ENCODE measurements at places on chromosomes 3 and 15.

DNA sequence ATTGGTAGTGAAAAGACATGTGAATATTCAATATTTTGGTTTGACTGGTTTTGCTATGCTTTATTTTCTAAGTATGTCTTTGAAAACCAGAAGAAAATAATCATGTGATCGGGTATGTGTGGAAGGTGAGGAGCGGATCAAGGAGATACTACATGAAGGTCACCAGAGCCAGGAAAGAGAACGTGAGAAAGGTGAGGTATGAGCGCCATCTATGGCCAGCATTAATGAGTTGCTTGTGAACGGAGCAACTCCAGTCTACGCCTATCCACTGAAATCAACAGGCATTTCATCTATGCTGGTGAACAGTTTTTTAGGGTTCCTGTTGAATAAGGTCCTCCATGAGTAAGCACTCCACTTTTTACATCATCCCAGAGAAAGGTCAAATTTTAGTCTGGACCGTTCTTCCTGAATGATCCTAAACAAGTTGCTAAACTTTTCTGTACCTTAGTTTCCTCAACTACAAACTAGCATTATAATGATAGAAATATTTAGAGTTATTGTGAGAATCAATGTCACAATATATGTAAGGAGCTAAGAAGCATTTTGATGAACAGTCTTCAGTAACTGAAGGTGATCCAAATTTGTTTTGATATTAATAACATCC is 1435.2 kb upstream of the CADM2 start:
- peak; percentile 11 for DNase-seq

DNA sequence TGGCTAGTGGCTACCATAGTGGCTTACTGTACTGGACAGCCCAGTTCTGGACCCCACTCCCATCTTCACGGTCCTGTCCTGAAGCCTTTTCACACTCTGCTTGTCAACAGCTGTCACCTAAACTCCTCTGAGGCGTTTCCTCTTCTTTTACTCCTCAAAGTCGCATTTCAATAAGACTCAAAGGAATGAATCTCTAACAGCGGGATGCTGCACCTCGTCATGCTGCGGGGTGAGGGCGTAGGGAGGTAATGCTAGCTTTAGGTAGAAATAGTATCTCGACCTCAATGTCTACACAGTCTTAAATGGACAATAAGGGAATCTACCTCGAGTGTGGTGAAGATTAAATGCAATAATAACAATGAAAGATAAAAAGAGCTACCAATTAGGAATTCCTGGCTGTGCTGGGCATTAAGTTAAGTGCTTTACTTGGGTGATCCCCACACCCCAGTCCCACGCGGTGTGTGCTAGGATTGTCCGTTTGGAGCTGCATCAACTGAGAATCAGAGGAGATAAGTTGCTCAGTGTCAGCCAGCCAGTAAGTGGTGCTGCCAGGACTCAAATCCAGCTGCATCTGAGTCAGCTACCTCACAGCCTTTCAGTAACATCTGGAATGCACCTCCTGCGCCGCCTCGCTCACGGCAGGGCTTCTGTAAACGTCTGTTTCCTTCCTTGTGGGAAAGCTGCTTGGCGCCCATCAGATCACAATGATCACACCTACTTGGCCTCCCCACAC is 14.0 kb downstream of the PLA2G4D start:
- no peak for DNase-seq

GRCh38 chr15:98123834-98124233 is 163.3 kb downstream of the ARRDC4 start:
- no peak for DNase-seq

DNA sequence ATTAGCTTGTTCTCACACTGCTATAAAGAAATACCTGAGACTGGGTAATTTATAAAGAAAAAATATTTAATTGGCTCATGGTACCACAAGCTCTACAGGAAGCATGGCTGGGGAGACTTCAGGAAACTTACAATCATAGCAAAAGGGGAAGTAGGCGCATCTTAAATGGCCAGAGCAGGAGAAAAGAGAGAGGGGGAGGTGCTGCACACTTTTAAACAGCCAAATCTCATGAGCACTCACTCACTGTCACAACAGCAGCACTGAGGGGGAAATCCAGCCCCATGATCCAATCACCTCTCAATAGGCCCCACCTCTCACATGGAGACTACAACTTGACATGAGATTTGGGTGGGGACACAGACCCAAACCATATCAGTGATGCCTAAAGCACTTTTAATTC is 82.5 kb downstream of the DCLK3 start:
- no peak for DNase-seq

- DNase-seq, result no peak
Observed at GRCh38 chr15:51237816-51238215, 100.6 kb downstream of the CYP19A1 start.

DNA sequence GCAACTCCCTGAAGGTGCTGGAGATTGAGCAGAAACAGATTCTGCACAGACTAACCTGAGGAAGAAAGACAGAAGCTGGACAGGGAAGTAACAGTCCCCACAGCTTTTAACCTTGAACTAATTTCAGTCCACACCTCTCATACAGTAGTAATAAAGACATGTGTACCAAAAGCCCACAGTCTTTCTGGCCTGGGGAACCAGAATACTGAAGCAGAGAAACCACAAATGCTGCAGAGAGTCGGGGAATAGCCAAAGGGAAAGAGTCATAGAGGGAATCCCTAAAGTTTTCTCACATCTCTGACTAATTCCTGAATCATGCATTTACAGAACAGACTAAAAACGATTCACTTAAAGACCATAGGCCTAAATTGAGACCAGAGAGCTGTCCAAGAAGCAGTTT is 503.4 kb upstream of the NECTIN3 start:
- DNase-seq, result no peak

GRCh38 chr3:36496684-36497633 is 116.7 kb downstream of the STAC start:
- DNase-seq, result no peak

DNA sequence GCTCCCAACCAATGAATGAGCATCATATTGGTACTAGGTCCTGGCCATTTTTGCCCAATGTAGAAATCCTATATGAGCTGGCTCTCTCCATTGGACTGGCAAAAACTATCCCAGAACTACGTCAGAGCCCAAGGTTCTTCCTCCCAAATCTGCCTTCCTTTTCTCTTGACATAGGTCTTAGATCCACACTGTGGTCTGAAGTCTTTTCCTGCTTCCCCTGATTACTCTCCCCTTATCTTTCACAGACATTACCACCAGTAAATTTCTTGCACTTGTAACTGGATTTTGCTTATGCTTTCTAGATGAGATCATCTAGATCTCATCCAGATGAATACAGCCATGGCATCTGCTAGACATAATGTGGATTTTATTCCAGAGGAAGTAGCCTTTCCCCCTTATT is 141.2 kb upstream of the GADL1 start:
- DNase-seq, result no peak

- no peak for DNase-seq
Observed at GRCh38 chr15:72682772-72683171, 3.2 kb downstream of the HIGD2B start.

- no peak for DNase-seq
Observed at GRCh38 chr3:10867384-10867783, 51.4 kb downstream of the SLC6A11 start.

GRCh38 chr15:69860921-69861320 is 236.8 kb downstream of the TLE3 start:
- no peak for DNase-seq

GRCh38 chr15:68384451-68385239 is 47.3 kb downstream of the ITGA11 start:
- DNase-seq, result no peak

DNA sequence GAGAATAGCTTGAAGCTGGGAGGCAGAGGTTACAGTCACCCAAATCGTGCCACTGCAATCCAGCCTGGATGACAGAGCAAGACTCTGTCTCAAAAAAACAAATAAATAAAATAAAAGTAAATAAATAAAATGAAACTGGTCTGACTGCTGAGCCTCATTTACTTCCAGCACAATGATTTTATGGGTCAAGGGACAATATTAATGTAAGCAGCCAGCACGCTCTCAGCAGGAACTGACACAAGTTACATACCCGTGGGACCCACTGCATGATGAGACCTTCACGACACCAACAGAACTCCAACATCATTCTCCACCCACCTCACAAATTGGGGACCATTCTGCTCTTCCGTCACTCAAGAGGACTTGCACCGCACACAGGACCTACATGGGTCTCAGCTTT is 230.3 kb downstream of the MAGI1 start:
- DNase-seq, result no peak

GRCh38 chr15:45829336-45830153 is 194.7 kb downstream of the SQOR start:
- DNase-seq, result no peak

DNA sequence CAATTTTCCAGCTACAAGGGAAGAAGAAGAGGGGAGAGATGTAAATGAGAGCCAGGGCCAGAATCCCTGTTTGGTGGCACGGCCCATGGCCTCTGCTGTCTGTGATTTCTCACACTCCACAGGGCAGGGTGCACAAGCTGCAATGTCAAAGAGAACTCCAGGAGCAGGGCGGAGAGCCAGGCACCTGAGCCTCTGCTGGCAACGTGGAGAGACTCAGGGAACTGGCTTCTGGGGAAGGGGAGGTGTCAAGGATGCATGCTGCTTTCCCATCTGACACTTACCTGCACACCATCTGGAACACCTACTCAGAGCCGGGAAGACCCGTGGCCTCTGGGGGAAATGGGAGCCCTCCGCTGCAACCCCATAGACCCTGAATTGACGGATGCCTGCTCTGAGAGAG is 507.5 kb upstream of the NR2F2 start:
- DNase-seq, result no peak

GRCh38 chr15:39181940-39182339 is 398.9 kb upstream of the THBS1 start:
- DNase-seq, result no peak

DNA sequence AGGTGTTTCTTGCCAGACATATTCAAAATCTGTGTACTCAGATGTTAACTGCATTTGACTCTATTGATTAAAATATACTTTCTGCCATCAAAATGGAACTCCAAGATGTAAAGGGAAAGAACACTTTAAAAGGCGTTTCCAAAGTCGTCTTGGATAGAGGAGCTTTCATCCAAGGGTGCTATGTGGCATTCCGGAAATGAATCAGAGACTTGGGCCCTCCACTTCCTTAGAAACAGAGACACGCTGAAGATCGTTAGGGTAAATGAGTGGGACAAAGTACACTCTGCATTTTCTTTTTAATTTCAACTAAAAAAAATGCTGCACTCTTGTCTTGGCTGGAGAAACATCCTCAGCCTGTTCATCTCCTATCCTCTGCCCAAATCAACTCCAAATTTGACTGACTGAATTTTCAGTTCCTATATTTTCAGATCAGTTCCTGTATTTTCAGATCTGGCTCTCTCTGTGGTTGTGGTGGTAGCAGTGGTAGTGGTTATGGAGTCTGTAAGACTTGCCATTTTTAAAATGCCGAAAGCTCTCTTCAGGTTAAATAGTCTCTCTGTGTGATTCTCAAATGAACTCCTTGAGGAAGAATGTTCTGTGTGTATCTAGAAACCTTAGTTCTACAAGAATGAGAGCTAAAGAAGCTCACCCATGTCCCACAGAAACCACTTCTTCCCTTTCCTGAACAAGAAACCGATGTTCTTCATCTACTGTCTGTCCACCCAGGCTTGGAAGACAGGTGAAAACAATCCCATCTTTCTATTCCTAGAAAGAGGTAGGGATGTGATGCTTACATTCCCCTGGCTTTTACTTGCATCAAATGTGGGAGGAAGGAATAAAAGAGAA is 156.8 kb upstream of the ICE2 start:
- no peak for DNase-seq

DNA sequence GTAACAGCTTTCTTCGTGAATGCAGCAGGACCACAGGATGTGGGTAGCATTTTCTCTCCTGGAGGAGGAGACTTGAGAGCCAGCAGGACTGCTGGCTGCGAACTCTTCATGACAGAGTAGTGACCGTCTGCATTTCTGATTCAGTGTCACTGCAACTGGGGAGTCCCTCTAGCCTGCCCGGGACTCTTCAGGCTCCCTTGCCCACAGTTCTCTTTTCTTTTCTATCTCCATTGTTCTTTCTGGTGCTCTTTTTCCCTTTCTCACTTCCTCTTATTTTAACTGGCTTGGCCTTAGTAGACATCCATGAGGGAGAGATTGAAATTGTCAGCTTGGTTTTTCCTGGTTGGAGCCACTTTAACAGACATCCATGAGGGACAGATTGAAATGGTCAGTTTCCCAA is 49.9 kb upstream of the P2RY1 start:
- DNase-seq, result no peak

- no peak for DNase-seq
Observed at GRCh38 chr3:181402347-181402746, 309.4 kb upstream of the SOX2 start.

DNA sequence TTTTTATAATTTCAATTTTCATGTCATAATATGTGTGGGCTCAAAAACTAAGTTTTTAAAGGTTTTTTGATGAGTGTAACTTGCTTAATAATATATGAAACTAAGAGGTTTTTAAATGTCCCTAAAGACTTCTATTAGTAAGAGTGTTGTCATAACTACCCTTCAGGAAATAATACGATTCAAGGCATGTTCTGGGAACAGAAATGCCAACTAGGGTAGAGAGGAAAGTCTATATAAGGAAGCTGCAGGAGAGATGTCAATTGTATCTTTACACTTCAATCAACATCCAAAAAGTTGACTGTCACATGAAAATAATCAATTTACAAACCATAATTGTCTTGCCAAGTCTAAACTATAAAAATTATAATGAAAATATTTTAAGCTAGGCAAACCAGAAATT is 76.3 kb downstream of the SMARCC1 start:
- DNase-seq, result no peak
